ENCODE measurements at places on chromosomes 11 and 22. TPM values are rescaled to one million over a fixed set of nuclear protein-coding genes. Genes with fewer than 3 reads are reported as not detected.

COPB1 gene
- 366 TPM for total RNA-seq

OR9Q1 gene
- not detected for total RNA-seq

CD3D gene
- total RNA-seq, result not detected

LMO2 gene
- total RNA-seq, result 0.25 TPM

DNA sequence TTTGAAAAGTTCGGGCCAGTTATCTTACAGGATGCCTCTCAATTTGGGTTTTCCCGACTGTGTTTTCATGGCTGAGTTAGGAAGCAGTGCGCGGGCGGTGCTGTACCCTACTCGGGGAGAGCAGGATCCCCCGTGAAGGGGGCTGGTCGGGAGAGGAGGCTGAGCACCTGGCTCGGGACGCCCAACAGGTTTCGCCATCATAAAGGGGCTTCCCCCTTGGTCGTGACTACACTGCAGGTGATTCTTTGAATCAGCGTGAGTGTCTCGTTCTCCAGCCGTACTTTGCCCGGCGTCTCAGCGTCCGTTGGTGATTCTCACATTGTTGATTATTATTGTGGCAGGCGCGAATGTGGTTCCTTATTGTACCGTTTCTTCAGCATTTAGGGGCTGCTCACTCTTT is 46.6 kb downstream of the ST14 start:
- no peaks in the 10 kb centered on the region for H3K4me1 ChIP-seq
- no peak overlapping the region for H3K4me3 ChIP-seq
- H3K27me3 ChIP-seq, result peaks cover 8% of the 10 kb centered on the region
- no peak for DNase-seq
- H3K27ac ChIP-seq, result no peak overlapping the region

- H3K4me3 ChIP-seq, result no peak overlapping the region
- peak; percentile 77 for DNase-seq
- 0 out of 2 replicates have a peak overlapping the region, but pooled peaks have one; percentile 14 for H3K27ac ChIP-seq
- H3K27me3 ChIP-seq, result no peaks in the 10 kb centered on the region
Observed at GRCh38 chr11:47797633-47798032, 30.5 kb upstream of the FNBP4 start.

DNA sequence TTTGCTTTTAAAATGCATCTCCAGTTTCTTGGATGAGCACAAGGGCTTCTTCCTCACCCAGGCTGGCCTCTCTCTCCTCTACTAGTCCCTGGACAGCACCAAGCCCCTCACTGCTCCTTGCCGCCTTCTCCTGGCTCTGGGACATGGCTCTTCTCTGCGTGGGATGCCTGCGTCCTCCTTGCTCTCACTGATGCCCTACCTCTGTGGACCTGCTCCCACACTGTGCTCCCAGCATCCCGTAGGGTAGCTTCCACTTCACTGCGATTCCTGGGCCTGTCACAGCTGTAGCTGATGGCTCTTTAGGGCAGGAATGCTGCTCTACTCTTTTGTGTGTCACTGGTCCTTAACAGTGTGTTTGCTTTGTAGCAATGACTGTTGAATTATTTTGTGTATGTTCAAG is 136.3 kb downstream of the SNX19 start:
- H3K4me3 ChIP-seq, result no peak overlapping the region
- H3K36me3 ChIP-seq, result no peaks in the 10 kb centered on the region
- no peak for DNase-seq
- H3K27ac ChIP-seq, result no peak overlapping the region
- H3K4me1 ChIP-seq, result peaks cover 35% of the 10 kb centered on the region
- H3K27me3 ChIP-seq, result no peaks in the 10 kb centered on the region

GRCh38 chr11:7381937-7382336 is 103.4 kb upstream of the OLFML1 start:
- H3K27ac ChIP-seq, result no peak overlapping the region
- no peaks in the 10 kb centered on the region for H3K36me3 ChIP-seq
- H3K4me3 ChIP-seq, result no peak overlapping the region
- no peaks in the 10 kb centered on the region for H3K27me3 ChIP-seq
- H3K4me1 ChIP-seq, result no peaks in the 10 kb centered on the region

- no peak overlapping the region for H3K4me3 ChIP-seq
- H3K36me3 ChIP-seq, result peaks cover 13% of the 10 kb centered on the region
- no peak for DNase-seq
- no peaks in the 10 kb centered on the region for H3K27me3 ChIP-seq
- peaks cover 9% of the 10 kb centered on the region for H3K4me1 ChIP-seq
Observed at GRCh38 chr11:967995-968751, 42.5 kb downstream of the AP2A2 start.

GRCh38 chr11:1920909-1921573 is 1.5 kb downstream of the TNNT3 start:
- no peak for DNase-seq
- no peak overlapping the region for H3K4me3 ChIP-seq
- H3K36me3 ChIP-seq, result no peaks in the 10 kb centered on the region

GRCh38 chr11:134527382-134528243 is 115.6 kb upstream of the B3GAT1 start:
- DNase-seq, result no peak
- H3K36me3 ChIP-seq, result no peaks in the 10 kb centered on the region
- no peaks in the 10 kb centered on the region for H3K4me1 ChIP-seq

DNA sequence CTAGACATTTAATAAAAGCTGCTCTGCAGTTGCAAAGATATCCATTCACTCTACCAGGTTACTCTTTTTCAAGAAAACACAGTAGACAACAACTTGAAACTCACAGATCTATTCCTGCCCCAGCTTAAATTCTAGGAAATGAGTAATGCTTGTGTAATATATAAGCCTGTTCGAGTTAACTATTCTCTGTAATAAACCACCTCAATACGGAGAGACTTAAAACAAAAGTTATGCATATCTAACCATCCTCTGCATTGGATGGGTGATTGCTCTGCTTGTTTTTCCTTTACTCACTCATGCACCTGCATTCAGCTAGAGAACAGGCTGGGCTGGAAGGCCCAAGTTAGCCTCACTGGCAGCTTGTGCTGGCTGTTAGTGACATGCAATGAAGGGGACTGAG is 13.3 kb downstream of the LRRC4C start:
- no peaks in the 10 kb centered on the region for H3K4me1 ChIP-seq
- H3K27ac ChIP-seq, result no peak overlapping the region
- no peak for DNase-seq
- no peaks in the 10 kb centered on the region for H3K27me3 ChIP-seq

- no peaks in the 10 kb centered on the region for H3K36me3 ChIP-seq
- H3K4me3 ChIP-seq, result no peak overlapping the region
- no peaks in the 10 kb centered on the region for H3K4me1 ChIP-seq
- no peak overlapping the region for H3K27ac ChIP-seq
- no peak for DNase-seq
Observed at GRCh38 chr11:17649261-17649660, 70.1 kb upstream of the MYOD1 start.

- H3K36me3 ChIP-seq, result peaks cover 2% of the 10 kb centered on the region
- peaks cover 17% of the 10 kb centered on the region for H3K4me1 ChIP-seq
Observed at GRCh38 chr22:37053310-37054055, 1.9 kb downstream of the KCTD17 start.

GRCh38 chr11:73598719-73599379 is 937 bp upstream of the FAM168A start:
- no peaks in the 10 kb centered on the region for H3K36me3 ChIP-seq
- no peak for DNase-seq
- peak overlapping the region; percentile 91 for H3K4me3 ChIP-seq
- peaks cover 18% of the 10 kb centered on the region for H3K4me1 ChIP-seq
- H3K27ac ChIP-seq, result peak overlapping the region; percentile 59

Measured in GM23248 (cell line).